ENCODE measurements at places on chromosomes 2 and 18. TPM values are rescaled to one million over a fixed set of nuclear protein-coding genes. Genes with fewer than 3 reads are reported as not detected.

DNA sequence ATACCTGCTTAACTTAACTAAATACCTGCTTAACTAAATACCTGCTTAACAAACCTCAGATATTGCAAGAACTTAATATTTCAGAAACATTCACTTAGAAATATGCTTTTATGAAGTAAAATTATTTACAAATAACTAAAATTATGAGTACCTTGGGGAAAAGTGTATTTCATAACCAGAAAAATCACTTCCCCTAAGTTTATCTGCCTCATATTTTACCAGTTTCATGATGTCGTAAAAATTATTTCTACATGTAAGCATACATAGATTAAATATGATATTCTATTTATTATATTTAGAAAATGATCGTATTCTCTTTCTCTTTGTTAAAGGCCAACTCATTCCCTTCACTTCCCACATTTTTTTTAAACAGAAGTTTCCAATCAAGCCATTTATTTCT lies 41.5 kb upstream of the DSC1 start:
- no peak overlapping the region for H3K27ac ChIP-seq
- no peak for DNase-seq
- H3K27me3 ChIP-seq, result no peaks in the 10 kb centered on the region
- no peak overlapping the region for H3K4me3 ChIP-seq
- H3K36me3 ChIP-seq, result no peaks in the 10 kb centered on the region

CPO gene
- total RNA-seq, result not detected

GRCh38 chr2:136032817-136033535 lies 47.5 kb upstream of the DARS1 start:
- peaks cover 58% of the 10 kb centered on the region for H3K27me3 ChIP-seq
- no peak overlapping the region for H3K27ac ChIP-seq
- no peaks in the 10 kb centered on the region for H3K4me1 ChIP-seq
- no peaks in the 10 kb centered on the region for H3K36me3 ChIP-seq

DNA sequence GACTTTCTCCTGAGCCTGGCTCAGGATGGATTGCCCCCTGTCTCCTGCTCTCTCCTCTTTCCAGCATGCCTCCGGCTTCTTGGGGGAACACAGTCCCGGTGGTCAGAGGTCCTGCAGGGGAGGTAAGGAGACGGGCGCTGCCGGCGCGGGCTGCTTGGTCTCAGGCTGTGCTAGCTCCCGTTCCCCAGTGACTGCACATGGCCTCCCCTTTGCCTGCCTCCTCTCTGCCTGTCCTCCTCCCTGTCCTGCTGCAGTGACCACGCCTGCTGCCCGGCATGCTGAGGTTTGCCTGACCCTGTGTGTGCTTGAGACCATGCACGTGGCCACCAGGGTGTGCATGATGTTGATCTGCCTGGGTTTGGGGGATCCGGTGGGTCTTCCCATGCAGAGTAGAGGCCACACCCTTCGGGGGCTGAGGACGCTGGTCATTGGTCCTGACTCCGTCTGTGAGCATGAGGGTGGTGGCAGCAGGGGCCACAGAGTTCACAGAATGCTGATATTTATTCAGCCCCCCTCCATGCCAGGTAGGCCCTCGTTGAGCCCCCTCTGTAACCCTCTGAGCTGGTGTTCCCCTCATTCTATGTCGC lies 42.9 kb upstream of the MCFD2 start:
- no peak overlapping the region for H3K27ac ChIP-seq
- H3K4me3 ChIP-seq, result no peak overlapping the region
- peaks cover 26% of the 10 kb centered on the region for H3K36me3 ChIP-seq
- peaks cover 35% of the 10 kb centered on the region for H3K4me1 ChIP-seq
- DNase-seq, result no peak
- H3K27me3 ChIP-seq, result no peaks in the 10 kb centered on the region

- H3K4me3 ChIP-seq, result no peak overlapping the region
- H3K4me1 ChIP-seq, result no peaks in the 10 kb centered on the region
- no peaks in the 10 kb centered on the region for H3K36me3 ChIP-seq
- no peak overlapping the region for H3K27ac ChIP-seq
- DNase-seq, result no peak
Measured at GRCh38 chr2:144650907-144651306, 131.0 kb upstream of the ZEB2 start.

DNA sequence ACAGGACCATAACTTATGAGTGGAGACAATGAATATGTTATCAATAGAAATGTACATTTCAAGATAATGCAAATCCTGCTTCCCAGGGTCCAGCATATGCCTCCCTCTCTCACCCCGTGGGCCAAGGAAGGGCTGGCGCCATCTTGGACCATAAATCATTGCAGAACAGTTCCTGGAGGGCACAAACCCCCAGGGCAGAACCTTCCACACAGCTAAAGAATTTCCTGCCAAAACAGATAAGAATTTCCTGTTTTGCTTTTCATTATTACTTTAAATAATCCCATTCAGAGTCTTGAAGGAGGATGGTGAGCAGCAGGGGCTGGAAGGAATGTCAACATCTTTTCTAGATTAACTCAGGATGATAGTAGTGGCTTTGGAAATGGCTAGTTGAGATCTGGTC lies 53.7 kb downstream of the EHD3 start:
- H3K36me3 ChIP-seq, result no peaks in the 10 kb centered on the region
- no peak overlapping the region for H3K27ac ChIP-seq
- H3K4me3 ChIP-seq, result no peak overlapping the region
- DNase-seq, result no peak
- no peaks in the 10 kb centered on the region for H3K27me3 ChIP-seq

DNA sequence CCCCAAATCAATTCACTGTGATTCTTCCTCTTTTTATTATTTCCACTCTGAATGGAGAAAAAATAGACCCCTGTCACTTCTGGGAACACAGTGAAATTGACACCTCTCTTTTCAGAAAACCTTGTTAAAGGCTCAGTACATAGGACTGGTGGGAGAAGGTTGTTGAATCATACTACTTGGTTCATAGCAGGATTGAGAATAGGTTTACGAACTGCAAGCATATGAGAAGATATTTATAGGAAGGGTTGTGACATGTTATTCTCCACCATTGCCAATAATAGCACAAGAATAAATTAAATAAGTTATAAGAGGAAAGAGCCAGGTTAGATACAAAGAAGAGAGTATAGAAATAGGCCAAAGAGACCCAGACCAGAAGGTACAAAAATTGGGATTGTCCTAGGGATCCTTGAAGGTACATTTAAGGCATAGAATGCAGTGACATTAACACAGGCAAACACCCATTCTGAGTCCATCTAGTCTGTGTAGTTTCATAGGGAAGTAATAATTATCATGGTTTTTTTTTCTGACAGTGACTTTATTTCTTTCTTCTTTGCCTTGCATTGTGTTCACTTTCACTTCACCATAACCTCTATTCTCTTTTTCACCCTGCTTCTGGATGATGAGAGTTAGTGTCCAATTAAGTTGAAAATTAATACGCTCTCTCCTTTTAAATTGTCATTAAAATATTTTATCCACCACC lies 21.8 kb upstream of the SERPINE2 start:
- no peak overlapping the region for H3K4me3 ChIP-seq
- H3K4me1 ChIP-seq, result no peaks in the 10 kb centered on the region
- no peak overlapping the region for H3K27ac ChIP-seq
- DNase-seq, result no peak

GRCh38 chr2:78707776-78708386 lies 317.6 kb upstream of the REG3G start:
- H3K4me3 ChIP-seq, result no peak overlapping the region
- DNase-seq, result no peak
- no peaks in the 10 kb centered on the region for H3K27me3 ChIP-seq
- no peak overlapping the region for H3K27ac ChIP-seq
- H3K36me3 ChIP-seq, result no peaks in the 10 kb centered on the region
- no peaks in the 10 kb centered on the region for H3K4me1 ChIP-seq

LCT gene
- total RNA-seq, result not detected

DNA sequence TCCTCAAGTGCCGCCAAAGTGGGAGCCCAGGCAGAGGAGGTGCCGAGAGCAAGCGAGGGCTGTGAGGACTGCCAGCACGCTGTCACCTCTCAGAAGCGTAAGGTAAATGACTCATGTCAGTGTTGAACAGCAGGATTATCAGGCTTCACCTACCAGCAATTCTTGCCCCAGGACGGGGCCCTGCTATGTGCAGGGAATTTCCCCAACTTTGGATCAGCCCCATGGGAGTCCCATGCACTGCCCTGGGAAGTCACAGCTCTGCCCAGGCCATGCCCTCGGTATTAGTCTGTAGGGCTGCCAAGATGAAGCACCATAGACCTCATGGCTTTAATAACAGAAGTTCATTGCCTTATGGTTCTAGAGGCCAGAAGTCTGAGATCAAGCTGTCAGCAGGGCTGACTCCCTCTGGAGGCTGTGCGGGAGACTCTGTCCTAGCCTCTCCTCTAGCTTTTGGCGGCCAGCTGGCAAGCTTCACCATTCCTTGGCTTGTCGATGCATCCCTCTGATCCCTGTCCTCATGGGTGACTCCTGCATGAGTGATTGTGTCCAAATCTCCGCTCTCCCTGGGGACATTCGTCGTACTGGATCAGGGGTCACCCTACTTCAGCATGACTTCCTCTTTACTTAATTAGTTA lies 55.9 kb downstream of the TRPM8 start:
- H3K27ac ChIP-seq, result peak overlapping the region; percentile 40
- H3K27me3 ChIP-seq, result no peaks in the 10 kb centered on the region
- no peaks in the 10 kb centered on the region for H3K36me3 ChIP-seq
- H3K4me1 ChIP-seq, result peaks cover 40% of the 10 kb centered on the region
- DNase-seq, result peak; percentile 74

GRCh38 chr2:47897883-47898731 lies 8.2 kb downstream of the FBXO11 start:
- H3K27ac ChIP-seq, result no peak overlapping the region
- H3K4me3 ChIP-seq, result no peak overlapping the region
- H3K36me3 ChIP-seq, result no peaks in the 10 kb centered on the region
- H3K4me1 ChIP-seq, result peaks cover 18% of the 10 kb centered on the region
- no peak for DNase-seq
- no peaks in the 10 kb centered on the region for H3K27me3 ChIP-seq

- no peaks in the 10 kb centered on the region for H3K36me3 ChIP-seq
- H3K27me3 ChIP-seq, result peaks cover 29% of the 10 kb centered on the region
- DNase-seq, result peak; percentile 46
- peaks cover 24% of the 10 kb centered on the region for H3K4me1 ChIP-seq
Measured at GRCh38 chr2:72145289-72145657, 2.4 kb downstream of the CYP26B1 start.

GRCh38 chr2:77834360-77835002 lies 312.3 kb upstream of the LRRTM4 start:
- H3K4me3 ChIP-seq, result no peak overlapping the region
- no peaks in the 10 kb centered on the region for H3K36me3 ChIP-seq
- DNase-seq, result no peak
- no peaks in the 10 kb centered on the region for H3K27me3 ChIP-seq

PROKR1 gene
- total RNA-seq, result 0.12 TPM

DNA sequence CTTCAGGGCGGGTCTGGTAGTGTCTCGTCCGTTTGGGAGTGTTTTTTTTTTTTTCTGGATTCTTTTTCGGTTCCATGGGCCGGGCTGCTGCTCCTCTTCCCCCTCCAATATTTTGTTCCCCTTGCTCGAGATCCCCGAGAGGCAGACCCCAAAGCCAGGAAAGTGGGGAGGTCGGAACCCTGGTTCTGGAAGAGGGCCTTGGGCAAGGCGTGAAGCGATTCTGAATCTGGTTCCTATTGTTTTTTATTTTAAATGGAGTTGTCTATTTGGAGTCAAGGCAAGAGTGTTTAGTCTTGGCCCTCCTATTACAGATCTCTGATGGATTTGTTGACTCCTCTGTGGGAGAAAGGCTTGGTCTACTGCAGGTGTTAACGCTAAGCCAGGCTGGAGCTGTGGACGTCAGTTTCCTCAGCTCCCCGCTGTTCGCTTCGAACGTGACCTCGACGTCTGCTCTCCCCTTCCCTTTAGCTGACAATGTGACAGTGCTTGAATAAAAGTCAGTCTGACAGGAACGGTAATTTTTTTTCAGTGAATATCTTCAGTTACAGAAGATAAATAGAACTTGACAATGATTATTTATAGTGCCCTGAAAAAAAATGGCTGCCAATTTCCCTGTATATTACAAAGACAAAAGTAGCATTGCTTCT lies 683 bp upstream of the DNAJC27 start:
- DNase-seq, result peak; percentile 26
- no peaks in the 10 kb centered on the region for H3K27me3 ChIP-seq
- peak overlapping the region; percentile 97 for H3K4me3 ChIP-seq
- peaks cover 14% of the 10 kb centered on the region for H3K4me1 ChIP-seq
- H3K27ac ChIP-seq, result peak overlapping the region; percentile 82

PAX8 gene
- total RNA-seq, result 2.6 TPM

SERPINB11 gene
- total RNA-seq, result not detected

TXNDC2 gene
- total RNA-seq, result 0.87 TPM

TRPM8 gene
- total RNA-seq, result not detected

- no peak for DNase-seq
- H3K27ac ChIP-seq, result no peak overlapping the region
- H3K4me3 ChIP-seq, result no peak overlapping the region
- no peaks in the 10 kb centered on the region for H3K4me1 ChIP-seq
- no peaks in the 10 kb centered on the region for H3K36me3 ChIP-seq
Measured at GRCh38 chr2:240350006-240350355, 85.5 kb upstream of the GPC1 start.

DNA sequence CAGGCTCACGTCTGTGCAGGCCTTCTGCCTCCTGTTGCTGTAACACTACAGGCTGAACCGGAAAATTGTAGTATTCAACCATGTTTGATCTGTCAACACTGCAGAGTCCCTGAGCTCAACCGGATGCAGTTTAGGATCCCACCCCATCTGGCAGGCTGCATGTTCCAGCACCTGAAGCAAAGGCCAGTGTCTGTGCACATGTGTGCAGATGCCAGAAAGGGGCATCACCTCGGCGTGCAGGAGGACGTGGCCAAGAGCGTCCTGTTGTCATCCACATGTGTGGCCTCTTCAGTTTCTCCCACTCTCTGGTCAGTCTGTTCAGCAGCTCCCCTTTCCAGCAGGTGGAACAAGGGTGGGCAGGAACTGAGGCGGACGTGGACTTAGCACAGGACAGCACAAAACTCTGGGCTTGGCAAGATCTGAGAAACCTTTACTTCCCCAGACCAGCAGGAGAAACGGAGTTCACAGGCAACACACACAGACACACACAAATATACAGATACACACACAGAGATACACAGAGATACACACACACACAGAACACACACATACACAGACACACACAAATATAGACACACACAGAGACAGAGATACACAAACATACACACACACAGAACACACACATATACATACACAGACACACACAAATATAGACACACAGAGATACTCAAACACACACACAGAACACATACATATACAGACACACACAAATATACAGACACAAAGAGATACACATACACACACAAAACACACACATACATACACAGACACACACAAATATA lies 111.3 kb downstream of the NDUFA10 start:
- no peaks in the 10 kb centered on the region for H3K27me3 ChIP-seq
- no peak overlapping the region for H3K27ac ChIP-seq
- H3K4me3 ChIP-seq, result no peak overlapping the region
- no peaks in the 10 kb centered on the region for H3K4me1 ChIP-seq
- no peak for DNase-seq

Data from PC-3 (cell line).